ENCODE measurements at places on chromosomes 16 and 17.

DNA sequence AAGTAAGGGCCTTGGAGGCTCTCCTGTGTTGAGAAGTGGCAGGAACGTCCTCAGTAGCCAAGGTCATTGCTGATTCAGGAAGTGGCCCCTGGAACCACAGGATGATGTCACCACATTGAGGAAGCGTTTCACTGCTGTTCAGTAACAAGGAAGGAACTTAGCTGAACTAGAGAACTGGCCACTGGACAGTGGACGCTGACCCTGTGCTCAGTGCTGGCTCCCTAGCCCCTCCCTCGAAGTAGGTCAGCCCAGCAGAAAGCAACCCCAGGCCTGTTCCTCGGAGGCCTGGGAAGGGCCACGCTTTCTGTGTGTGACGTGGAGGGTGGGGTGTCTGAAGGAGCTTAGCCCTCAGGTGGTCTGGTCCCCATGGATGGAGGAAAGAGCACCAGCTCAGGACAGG is 58.3 kb downstream of the B9D1 start:
- no peak for DNase-seq

DNA sequence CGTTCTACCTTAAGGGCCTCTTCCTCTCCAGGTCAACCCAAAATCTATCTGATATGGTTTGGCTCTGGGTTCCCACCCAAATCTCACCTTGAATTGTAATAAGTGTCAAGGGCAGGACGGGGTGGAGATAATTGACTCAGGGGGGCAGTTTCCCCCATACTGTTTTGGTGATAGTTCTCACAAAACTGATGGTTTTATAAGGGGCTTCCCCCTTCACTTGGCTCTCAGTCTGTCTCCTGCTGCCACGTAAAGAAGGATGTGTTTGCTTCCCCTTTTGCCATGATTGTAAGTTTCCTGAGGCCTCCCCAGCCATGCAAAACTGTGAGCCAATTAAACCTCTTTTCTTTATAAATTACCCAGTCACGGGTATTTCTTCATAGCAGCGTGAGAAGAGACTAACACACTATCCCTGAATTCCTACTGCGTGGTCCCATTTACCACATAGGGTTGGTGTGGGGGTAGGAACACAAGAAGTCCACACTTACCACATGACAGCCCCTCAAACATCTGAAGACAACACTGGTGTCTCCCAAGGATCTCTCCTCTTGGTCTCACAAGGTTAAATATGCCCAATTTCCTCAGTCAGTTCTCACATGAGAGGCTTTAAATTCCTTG is 8.2 kb downstream of the COTL1 start:
- DNase-seq, result no peak

DNA sequence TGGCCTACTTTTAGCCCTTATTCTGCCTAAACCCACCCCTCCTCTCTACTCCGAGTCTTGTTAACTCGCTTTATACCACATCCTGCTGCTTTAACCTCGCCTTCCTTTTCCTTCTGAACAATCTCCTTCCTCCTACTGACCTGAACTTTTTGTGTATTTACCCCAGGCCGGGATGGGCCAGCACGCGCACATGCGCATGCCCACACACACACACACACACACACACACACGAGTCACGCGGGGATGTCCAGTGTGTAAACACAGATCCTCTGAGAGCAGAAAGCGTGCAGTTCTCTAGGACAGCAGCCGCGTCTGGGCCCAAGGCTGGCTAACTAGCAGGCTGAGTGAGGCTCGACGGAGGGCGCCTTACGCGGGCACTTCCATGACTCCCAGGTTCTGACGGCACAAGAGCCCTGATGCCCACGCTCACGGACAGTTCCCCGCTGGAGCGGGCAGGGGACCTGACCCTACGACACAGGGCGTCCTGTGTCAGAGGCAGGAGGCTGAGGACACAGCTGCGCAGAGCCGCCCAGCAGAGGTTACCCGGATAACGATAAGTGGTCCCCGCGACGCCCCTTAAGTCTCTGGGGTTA is 610 bp downstream of the PIK3R5 start:
- no peak for DNase-seq

DNA sequence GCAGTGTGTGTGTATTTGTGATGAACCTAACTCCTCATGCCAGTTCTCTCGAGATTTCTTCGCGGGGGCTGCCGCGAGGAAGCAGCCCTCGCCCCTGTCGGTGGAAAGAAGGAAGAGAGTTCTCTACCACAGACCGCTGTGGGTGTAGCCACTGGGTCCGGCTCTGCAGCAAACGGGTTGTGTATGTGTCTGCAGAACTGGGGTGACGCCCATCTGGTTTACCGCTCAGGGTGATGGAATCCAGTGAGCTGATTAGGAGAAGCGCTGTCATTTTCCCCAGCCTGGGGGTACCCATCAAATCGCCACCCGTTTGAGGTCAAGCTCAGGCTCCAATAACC is 7.7 kb downstream of the CORO6 start:
- no peak for DNase-seq

DNA sequence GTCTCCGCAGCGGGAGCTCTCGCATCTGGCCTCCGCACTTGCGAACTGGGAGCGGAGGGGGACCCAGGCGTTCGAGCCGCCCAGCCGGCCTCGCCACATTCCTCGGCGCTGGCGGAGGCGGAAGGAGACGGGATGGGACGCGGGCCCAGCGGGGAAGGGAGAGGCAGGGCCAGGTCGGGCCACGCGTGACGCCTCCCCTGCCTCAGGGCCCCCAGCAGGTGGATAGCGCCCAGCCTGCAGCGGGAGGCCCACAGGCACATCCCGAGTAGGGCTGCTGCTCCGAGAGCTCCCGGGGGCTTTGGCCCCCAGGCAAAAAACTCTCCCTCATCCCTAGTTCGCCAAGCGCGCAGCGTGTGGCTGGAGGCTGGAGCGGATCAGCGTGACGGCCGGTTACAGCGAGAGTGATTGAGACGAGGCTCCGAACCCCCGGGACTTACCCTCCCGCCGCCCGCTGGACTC is 800 bp downstream of the PLEKHH3 start:
- no peak for DNase-seq

DNA sequence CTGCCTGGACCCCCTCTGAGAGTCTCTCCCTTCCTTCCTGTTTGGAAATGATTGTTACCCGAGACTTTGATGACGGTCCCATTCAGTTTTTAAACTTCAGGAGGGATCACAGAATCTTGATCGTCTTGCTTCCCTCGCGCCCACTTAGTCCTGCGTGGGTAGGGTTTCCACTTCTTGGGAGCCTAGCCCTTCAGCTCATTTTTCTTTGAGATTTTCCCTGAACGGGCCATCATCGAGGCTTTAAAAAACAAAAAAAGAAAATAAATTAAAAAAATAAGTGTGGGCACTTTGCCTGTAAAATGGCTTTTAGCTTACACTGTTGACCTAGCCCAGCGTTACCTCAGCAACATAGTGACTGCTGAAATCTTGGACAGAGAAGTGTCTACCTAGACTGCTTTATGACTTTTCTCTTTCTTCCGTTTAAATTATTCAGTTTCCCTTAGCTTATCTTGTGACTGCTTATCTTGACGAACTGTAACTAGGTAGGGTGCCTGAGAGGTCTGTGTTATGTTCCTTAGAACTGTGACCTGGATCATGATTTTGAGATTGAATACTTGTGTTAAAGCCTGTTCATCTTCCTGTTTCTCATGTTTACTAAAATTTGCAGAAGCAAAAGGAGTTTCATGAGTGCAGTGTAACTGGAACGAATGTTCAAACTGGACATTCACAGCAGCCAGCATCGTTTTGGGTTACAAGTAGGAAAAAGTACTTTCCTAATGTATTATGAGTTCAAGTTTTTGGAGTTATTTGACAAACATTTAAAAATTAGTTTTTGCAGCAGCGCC is 874 bp downstream of the WWP2 start:
- no peak for DNase-seq

DNA sequence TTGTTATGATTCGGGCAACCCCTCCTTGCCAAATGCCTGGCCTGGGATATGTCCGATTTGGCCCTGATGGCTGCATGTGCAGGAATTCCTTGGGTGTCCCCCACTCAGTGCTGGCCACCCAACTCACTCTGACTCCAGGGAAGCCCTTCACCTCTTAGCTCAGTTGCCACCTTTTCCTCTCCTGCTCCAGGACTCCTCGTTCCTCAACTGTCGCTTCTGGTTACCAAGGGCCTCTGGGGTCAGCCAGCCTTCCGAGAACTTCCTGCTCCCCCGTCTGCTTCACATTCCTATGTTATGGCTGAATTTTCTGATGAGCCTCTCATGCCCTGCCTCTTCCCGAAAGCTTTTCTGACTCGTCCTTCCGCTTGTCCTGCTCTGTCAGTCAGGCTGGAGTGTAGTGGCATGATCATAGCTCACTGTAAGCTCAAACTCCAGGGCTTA is 63.5 kb downstream of the SPACA3 start:
- DNase-seq, result no peak

DNA sequence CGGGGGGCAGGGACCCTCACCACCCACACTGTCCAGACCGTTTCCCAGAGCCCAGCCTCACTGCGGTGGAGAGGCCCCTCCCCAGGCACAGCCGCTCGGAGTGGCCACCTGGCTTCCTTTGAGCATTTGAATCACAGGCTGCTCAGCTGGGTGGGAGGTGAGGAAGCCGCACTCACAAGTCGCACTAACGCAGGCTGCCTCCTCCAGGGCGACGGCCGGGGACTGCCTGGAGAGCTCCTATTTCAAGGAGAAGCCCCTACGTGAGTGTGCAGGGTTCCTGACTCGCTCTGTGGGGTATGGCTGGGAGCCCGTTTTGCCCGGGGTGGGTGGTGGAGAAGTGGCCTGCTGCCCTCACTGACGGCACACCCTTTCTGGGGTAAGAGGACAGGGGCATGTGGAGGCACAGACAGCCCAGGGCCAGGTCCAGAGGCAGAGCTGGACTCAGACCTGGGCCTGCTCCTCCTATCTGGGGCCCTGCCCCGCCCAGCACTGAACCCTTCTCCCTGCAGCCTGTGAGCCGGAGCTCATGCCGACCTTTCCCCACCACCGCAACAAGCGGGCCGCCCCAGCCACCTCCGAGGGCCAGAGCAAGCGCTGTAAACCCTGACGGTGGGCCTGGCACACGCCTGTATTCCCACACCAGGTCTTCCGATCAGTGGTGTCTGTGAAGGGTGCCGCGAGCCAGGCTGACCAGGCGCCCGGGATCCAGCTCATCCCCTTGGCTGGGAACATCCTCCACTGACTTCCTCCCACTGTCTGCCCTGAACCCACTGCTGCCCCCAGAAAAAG is 6.2 kb downstream of the SPATA2L start:
- no peak for DNase-seq

DNA sequence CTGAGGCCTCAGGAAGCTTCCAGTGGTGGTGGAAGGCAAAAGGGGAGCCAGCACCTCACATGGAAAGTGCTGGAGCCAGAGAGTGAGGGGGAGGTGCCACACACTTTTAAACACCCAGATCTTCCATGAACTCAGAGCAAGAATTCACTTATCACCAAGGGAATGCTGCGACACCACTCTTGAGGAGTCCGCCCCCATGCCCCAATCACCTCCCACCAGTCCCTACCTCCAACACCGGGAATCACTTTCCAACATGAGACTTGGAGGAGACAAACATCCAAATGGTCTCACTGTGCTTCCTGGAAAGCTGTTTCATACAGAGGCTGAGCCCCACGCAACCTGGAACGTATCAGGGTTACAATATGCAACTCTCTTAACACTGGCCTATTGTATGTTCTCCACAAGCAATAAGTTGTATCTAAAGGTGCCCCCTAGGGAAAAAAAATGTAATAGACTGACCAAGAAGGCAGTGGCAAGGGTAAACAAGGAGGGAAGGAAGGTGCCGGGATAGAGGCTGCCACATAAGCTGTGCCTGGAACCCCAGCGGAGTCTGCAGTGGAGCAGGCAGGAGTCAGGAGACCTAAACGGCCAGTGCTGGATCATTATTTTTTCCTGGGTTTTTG is 106.7 kb upstream of the FOXF1 start:
- no peak for DNase-seq

DNA sequence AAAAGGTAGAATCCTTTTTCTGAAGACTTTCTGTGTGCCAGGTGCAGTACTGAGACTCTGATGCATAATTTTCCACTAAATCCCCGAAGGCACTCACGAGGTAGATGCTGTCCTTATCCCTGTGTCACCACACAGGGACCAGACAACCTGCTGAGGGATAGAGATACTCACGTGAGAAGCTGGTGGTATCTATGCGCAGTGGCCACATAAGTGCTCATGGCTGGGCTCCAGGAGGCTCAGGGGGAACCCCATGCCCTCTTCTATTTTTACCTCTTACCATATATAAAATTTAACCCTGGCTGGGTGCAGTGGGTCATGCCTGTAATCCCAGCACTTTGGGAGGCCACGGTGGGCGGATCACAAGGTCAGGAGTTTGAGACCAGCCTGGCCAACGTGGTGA is 38.3 kb downstream of the NT5M start:
- no peak for DNase-seq

GRCh38 chr17:27477050-27477888 is 21.0 kb downstream of the KSR1 start:
- no peak for DNase-seq

DNA sequence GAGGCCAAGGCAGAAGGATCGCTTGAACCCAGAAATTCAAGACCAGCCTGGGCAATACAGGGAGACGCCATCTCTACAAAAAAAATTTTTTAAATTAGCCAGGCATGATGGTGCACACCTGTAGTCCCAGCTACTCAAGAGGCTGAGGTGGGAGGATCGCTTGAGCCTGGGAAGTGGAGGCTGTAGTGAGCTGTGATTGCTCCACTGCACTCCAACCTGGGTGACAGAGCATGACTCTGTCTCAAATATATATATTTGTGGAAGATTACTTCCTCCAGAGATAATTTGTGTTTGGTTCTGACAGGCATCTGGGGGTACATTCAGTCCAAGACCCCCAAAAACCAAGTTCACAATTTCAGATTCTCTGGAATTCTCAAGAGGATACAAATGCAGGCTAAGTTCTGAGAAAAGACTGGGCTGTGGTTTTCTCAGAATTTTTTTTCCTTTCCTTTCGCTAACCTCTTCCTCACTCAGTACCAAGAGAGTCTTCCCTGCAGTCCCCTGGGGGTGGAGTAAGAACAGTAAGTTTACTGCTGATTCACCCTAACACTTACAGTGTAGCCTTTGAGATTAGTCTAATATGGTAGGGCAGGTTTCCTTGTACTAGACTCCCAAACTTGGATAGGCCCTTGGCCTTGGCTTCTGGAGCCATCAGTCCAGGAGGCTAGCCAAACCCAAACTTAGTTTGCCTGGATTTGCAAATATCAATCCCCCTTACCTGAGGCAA is 15.1 kb downstream of the GSDMB start:
- DNase-seq, result no peak

GRCh38 chr17:28573040-28573380 is 1.7 kb upstream of the PIGS start:
- no peak for DNase-seq

- no peak for DNase-seq
Observed at GRCh38 chr17:33642002-33642401, 348.9 kb upstream of the ASIC2 start.
